ENCODE measurements at places on chromosomes 3 and 15.

DNA sequence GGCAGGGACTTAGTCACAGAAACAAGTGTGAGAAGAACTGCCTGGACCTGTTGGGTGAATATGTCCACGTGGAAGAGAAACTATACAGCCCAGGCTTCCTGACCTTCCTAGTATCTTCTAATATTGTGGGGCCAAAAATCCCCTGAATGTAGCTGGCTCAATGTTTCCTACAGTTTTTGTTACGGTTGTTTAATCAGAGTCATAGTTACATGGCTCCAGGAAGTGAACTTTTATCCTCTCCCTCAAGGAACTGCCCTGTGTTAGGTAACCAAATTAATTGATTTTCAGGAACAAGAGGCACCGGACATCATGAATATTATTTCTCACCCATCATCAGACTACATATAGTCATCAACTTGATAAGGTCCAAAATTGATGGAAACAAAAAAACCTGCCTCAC, 59.0 kb downstream of the ANXA2 start:
- no peak for DNase-seq

DNA sequence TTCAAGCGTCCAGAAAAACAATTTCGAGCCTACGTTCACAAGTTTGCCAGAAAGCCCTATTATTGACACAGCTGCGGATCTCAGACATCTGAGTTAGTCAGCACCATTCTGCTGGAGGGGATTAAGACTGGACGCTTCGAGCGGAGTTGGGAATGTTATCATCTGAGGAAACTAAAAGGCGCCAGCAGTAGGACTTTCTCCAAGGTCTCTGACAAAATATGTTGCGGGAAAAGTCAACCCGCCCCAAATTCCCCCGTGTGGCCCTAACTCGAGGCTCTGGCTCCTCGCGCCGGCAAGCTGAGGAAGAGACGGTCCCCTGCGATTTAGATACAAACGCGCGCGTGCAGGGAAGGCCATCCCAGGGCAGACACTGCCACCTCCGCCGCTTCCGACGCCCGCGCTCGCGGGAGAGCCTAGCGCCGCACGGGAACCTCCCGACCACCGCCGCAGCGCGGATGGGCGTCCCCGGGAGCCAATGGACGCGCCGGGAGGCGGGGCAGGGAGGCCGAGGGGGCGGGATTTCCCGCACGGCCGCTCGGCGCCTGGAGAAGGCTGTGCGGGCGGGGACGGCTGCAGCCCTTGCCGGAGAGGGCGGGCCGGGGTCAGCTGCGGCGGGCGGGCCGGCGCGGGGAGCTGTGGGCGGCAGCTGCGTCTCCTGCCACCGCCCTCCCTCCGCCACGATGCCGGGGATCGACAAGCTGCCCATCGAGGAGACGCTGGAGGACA, at the start of gene APPL1:
APPL1 (plus strand) TSS at position 526 of the 726 bp plus-strand sequence; CDS start at position 681, 155 bp downstream.
- DNase-seq: peak; percentile 95

DNA sequence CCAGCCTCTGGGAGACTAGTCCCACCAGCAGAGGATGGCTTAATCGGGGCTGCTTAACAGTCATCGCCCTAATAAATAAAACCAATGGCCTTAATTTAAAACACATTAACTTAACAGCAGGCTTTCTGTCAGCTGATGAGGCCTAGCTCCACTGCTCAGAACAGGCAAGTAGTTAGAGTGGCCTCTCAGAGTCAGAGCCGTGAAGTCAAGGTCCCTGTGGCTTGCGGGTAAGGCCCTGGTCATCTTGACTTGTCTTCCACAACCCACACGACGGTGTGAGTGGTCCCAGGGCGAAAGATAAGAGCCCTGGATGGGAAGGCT, 11.8 kb downstream of the XXYLT1 start:
- DNase-seq: peak; percentile 69

GRCh38 chr15:88090481-88091011, 166.0 kb downstream of the NTRK3 start:
- DNase-seq: no peak

GRCh38 chr15:89502867-89503595, 6.6 kb upstream of the RHCG start:
- DNase-seq: no peak

GRCh38 chr3:169026543-169027182, 636.8 kb downstream of the MECOM start:
- DNase-seq: no peak

DNA sequence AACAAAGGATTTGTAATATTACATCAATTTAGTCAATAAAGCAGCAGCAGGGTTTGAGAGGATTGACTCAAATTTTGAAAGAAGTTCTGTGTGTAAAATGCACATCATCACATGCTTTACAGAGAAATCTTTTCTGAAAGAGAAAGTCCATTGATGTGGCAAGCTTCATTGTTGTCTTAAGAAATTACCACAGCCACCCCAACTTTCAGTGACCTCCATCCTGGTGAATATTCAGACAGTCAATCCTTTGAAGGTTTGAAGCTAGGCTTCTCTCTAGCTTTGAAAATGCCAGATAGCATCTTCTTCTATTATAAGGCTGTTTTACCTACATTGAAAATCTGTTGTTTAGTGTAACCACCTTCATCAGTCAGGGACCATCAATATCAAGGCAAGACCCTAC, 51.8 kb upstream of the SETMAR start:
- no peak for DNase-seq

- no peak for DNase-seq
These were observed at the start of gene GABRG3 for GRCh38 chr15:26970712-26971210. TSS of gene GABRG3 (plus strand) at chr15:26971181.

DNA sequence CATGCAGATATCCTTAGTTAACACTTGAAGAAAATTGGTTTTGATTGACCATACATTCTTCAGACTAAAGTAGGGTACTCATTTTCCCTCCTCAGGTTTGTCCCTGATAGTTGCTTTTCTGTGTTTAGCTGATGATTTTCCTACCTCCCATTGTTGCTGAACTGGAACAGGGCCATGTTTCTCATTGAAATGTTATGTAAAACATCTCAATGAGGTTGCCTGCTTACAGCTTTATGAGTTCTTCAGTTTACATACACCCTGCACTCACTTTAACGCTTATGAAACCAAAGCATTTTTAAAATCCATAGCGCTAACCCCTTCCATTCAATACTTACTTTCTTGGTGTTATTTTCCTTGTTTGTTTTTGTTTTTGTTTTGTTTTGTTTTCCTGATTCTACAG, 61.9 kb downstream of the HMG20A start:
- no peak for DNase-seq

- DNase-seq: no peak
These were observed 186.0 kb downstream of the NLGN1 start for GRCh38 chr3:173583496-173583895.

DNA sequence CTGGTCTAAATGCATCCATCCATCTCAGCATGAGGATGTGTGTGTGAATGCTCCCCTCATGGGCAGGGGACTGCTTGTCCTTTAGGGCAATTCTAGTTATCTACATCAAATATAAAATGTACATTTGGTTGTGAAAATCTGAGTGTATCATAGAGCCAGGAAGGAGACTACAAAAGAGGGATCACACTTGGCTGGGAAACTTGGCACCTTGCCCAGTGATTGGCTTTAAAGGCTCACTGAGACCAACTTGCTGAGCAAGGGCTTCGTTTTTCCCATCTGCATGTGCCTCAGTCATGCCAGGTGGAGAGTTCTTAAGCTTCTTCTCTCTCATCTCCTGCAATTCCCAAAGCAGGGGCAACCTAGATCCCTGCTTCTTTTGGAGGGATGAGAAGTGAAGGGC, 5.2 kb downstream of the CAPN3 start:
- DNase-seq: no peak

GRCh38 chr3:145864336-145864735, 296.6 kb downstream of the PLOD2 start:
- DNase-seq: no peak

- DNase-seq: no peak
These were observed 12.9 kb downstream of the EDC3 start for GRCh38 chr15:74682954-74683353.

DNA sequence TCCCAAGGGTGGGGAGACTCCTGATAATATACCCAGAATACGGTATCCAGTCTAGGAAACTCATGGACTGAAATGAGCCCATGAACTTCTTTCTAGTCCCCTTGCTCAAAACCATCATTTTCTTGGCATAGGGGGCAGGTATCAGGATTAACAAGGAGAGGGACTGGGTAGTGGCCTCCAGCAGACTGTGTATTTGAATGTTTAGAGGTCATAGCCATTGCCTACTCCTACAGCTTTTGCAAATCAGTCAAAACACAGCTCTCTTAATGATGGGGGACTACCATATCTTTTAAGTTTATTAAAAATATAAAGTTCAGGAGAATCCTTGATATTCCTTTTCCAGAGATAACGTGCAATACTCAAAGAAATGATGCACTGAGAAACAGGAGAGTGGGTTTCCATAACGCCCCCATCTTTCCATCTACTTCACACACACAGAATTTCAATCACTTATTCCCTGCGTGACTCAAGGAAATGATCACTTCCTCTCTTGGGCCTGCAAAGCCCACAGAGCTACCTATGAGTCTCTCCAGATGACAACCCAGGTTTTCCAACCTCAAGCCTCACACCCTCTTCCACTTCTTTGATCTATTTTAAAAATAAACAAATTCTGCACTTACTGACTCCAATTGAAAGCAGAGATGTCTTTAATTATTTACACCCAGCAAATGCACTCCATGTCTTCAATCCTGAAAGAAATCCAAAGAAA, 584.0 kb upstream of the LMCD1 start:
- DNase-seq: no peak

GRCh38 chr15:31465083-31465955, 138.7 kb downstream of the KLF13 start:
- DNase-seq: peak; percentile 59

GRCh38 chr15:36498916-36499315, 80.5 kb upstream of the CDIN1 start:
- DNase-seq: no peak

DNA sequence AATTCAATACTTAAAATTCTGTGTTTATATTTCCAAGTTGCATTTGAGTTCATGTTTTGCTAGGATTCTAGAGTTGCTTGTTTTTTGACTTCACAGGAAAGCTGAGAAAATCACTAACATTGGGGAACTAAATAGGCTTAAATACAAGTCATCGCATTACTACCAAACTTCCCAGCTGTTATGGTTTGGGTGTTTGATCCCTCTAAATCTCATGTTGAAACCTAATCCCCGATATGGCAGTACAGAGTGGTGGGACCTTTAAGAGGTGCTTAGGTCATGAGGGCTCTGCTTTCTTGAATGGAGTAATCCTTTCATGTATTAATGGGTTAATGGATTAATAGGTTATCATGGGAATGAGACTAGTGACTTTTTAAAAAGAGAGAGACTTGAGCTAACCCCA, 77.2 kb upstream of the ARPP21 start:
- DNase-seq: no peak

DNA sequence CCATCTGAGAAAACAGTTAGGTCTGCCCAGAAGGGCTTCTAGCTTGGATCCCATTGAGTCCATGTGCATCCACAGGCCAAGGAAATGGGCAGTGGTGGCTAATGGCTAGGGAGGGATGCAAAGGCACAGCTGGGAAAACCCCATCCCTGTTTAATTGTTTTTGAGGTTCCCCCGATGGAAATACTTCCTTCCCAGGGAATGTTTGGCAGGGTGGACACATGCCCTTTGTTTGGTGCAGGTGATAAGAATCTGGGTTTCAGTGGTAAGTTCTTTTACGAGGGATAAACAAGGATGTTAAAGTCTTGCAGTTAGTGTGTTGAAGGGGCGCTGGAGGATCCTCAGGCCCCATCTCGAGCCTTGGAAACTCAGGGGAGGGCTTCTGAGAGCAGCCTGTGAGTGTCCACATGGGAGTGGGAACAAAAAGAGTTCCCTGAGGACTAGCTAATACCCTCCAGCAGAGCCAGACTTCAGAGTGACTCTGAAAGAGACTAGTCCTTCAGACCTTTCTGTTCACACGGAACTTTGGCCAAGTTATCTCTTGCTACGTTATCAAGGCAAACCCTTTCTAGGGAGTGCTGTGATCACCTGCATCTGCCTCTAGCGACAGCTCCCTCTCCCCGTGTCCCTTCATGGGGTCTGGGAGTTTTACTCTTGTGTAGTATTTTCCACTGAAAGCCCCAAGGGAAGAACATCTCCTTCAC, 17.4 kb downstream of the PTPRG start:
- DNase-seq: no peak

- DNase-seq: no peak
These were observed 4.2 kb downstream of the LRRC2 start for GRCh38 chr3:46561951-46562350.

- no peak for DNase-seq
These were observed 303.4 kb upstream of the ROPN1 start for GRCh38 chr3:124295362-124295761.

Data from activated effector memory CD4-positive, alpha-beta T cell treated with anti-CD3 and anti-CD28 coated beads, Interleukin-2, amount 50 U/mL, for 16 hours (primary cell).